Kidney epithelial cell (primary cell): ENCODE measurements at places on chromosomes 4 and X. TPM values are rescaled to one million over a fixed set of nuclear protein-coding genes. Genes with fewer than 3 reads are reported as not detected.

- no peak for DNase-seq
These were observed 206.6 kb upstream of the GYPA start for GRCh38 chr4:144347121-144347520.

DNA sequence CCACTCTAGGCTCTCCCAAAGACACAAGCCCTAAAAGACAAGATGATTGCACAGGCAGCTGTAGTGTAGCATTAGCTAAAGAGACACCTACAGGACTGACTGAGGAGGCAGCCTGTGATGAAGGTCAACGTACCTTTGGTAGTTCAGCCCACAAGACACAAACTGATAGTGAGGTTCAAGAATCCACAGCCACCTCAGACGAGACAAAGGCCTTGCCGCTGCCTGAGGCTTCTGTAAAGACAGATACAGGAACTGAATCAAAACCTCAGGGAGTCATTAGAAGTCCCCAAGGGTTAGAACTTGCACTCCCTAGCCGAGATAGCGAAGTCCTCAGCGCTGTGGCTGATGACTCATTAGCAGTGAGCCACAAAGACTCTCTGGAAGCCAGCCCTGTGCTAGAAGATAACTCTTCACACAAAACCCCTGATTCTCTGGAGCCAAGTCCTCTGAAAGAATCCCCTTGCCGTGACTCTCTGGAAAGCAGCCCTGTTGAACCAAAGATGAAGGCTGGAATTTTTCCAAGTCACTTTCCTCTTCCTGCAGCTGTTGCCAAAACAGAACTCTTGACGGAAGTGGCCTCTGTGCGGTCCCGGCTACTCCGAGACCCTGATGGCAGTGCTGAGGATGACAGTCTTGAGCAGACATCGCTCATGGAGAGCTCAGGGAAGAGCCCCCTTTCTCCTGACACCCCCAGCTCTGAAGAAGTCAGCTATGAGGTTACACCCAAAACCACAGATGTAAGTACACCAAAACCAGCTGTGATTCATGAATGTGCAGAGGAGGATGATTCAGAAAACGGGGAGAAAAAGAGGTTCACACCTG lies 306.3 kb downstream of the ANK2 start:
- DNase-seq = peak; percentile 23

RPA4 gene
- total RNA-seq = 0.21 TPM in 1 of 2 replicates, not detected in the other

DNA sequence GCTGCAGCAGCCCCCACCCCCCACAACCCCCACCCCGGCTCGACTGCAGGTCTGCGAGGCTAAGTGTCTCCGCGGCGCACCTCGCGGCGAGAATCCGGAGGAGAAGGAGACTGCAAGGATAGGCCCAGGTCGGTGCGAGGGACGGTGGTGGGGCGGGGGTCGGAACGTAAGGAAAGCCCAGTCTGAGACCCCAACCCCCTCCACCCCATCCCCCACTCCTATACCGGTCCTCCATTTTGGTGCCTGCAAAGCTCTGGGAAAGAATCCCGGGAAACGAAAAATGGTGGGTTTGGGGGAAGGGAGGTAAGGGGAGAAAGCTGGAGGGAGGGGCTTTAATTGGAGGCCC lies 614 bp downstream of the BEX3 start:
- no peak for DNase-seq

ATP6AP2 gene
- total RNA-seq = 88.9 and 101 TPM in 2 replicates

DNA sequence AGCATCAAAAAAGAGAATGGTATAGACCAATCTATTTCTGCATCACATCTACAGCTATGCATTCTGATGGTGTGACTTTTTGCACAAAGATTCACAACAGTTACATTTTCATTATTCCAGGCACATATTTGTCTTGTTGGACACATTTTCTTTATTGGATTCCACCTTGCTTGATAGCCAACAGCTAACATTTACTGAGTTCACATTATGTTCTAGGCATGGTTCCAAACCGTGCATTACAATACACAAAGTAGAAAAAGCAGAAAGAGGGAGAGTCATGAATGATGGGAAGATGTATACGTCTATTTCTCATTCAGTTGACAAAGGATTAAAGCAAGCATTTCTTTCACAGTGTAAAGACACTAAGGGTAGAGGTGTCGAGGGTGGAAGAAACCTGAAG lies 22.9 kb upstream of the CLGN start:
- DNase-seq = no peak

DNA sequence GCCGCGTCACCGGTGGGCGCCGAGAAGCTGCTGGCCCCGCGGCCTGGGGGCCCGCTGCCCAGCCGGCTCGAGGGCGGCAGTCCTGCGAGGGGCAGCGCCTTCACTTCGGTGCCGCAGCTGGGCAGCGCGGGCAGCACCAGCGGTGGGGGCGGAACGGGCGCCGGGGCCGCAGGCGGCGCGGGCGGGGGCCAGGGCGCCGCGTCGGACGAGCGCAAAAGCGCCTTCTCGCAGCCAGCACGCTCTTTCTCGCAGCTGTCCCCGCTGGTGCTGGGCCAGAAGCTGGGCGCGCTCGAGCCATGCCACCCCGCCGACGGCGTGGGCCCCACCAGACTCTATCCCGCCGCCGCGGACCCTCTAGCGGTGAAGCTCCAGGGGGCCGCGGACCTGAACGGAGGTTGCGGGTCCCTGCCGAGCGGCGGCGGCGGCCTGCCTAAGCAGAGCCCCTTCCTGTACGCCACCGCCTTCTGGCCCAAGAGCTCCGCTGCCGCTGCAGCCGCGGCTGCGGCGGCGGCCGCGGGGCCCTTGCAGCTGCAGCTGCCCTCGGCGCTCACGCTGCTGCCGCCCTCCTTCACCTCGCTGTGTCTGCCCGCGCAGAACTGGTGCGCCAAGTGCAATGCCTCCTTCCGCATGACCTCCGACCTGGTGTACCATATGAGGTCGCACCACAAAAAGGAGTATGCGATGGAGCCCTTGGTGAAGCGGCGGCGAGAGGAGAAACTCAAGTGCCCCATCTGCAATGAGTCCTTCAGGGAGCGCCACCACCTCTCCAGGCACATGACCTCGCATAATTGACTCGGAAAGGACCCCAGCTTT lies 5.6 kb downstream of the PRDM8 start:
- no peak for DNase-seq

RIPPLY1 gene
- total RNA-seq = not detected in 2 replicates

SYNPO2 gene
- 0.42 and 0.68 TPM in 2 replicates for total RNA-seq
